IMR-90 (cell line): ENCODE measurements at places on chromosomes 1 and 21. TPM values are rescaled to one million over a fixed set of nuclear protein-coding genes. Genes with fewer than 3 reads are reported as not detected.
A peak's percentile ranks its signal among the peaks of the same experiment; 100 is the strongest.

- DNase-seq = no peak
Observed at GRCh38 chr1:243763806-243764205, 86.2 kb downstream of the AKT3 start.

- no peak for DNase-seq
Observed at GRCh38 chr1:86965827-86966182, 51.4 kb downstream of the HS2ST1 start.

PRUNE1 gene
- total RNA-seq = 7.9 and 8.6 TPM in 2 replicates

- peak; percentile 16 for DNase-seq
Observed at GRCh38 chr1:209241487-209241886, 342.0 kb upstream of the CAMK1G start.

GRCh38 chr1:3822421-3822820, 26.1 kb upstream of the LRRC47 start:
- DNase-seq = no peak

CHI3L1 gene
- total RNA-seq = 0.28 TPM in 1 of 2 replicates, not detected in the other

DNA sequence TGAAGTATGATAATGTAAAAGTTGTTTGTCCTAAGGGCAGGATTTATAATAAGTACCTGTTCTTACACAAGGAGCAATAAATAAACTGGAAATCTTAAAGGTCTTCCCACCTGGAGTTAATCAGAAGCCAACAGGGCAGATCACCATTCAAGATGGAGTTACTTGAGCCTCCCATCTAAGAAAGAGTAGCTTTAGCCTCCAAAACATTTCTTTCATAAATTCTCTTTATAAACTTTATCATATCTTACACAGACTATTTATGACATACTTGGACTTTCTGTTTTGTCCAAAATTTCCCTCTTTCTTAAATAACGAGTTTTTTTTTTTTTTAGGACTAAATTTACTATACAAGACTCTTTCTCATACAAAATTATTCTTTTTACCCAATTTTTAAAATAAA, 18.5 kb downstream of the OR2T1 start:
- no peak for DNase-seq
